CD4-positive, alpha-beta T cell treated with Interleukin-6 at 100 ng/mL for 8 hours (primary cell): ENCODE measurements at places on chromosomes 4 and X.

DNA sequence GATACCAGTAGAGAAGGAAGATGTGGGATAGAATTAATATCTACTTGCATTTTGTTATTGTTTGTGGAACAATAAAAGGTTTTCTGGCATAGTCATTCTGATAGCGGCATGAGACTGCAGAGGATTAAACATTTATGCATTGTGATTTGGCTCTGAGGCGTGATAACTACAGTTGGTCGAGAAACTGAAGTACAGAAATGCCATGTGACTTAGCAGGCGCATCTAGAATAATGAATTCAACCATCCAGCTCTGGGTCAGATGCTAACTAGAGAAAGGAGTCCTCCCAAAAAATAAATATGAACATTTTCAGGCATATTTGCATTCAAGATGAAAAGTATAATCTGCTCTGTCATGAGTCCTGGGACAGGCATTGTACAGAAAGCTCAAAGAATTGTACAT lies 62.8 kb downstream of the CCSER1 start:
- no peak for DNase-seq

- DNase-seq = no peak
Measured at GRCh38 chr4:83723609-83724008, 187.7 kb downstream of the GPAT3 start.

- DNase-seq = no peak
Measured at GRCh38 chr4:27085396-27085795, 224.8 kb downstream of the STIM2 start.

DNA sequence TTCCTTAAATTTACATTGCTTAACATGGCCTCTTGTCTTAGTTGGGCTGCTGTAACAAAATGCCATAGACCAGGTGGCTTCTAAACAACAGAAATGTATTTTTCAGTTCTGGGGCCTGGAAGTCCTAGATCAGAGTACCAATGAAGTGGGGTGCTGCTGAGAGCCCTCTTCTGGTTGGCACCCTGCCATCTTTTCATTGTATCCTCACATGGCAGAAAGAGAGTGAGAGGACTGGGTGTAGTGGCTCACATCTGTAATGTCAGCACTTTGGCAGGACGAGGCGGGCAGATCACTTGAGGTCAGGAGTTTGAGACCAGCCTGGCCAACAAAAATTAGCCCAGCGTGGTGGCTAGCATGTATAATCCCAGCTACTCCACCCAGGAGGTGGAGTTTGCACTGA lies 12.0 kb upstream of the KLB start:
- DNase-seq = no peak

DNA sequence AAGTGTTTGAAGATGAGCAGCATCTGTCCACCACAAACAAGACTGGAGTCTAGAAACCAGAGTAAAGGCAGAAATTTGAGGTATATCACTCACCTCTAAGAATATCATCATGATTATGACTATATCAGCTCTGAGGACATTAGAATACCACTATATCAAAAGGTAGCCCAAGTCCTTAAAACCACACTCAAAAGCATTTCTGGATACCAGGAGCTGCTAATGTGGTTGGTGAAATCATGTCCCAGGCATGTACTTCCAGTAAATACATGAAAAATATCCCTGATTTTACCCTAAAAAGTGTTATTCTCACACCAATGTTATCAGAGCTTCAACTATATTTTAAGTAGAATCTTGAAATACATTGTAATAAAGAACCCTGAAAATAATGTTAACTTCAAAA lies 136.3 kb upstream of the SMAD1 start:
- DNase-seq = no peak
